ENCODE measurements at places on chromosomes 6 and 20. TPM values are rescaled to one million over a fixed set of nuclear protein-coding genes. Genes with fewer than 3 reads are reported as not detected.

DNA sequence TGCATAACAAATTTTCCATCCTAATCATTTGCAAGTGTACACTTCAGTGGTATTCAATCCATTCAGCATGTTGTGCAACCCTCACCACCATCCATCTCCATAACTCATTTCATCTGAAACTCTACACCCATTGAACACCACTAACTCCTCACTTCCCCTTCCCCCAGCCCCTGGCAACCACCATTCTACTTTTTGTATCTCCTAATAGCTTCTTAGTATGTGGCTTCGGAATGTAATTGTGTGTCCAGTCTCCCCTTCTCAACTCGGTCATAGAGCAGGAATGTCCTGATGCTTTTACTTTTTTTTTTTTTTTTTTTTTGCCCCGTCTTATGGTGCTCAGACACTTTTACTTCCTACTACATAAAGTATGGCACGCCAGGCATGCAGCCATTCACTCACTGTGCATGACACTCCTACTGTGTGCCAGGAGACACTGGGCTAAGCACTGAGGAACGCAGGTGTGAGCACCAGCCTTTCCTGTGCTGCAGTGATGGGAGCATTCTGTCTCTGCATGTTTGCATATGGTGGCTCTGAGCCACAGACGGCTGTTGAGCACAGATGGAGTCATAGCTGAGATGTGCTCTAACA lies 15.3 kb downstream of the HCK start:
- no peak for DNase-seq
- no peaks in the 10 kb centered on the region for H3K36me3 ChIP-seq
- H3K27me3 ChIP-seq, result no peaks in the 10 kb centered on the region
- H3K4me1 ChIP-seq, result no peaks in the 10 kb centered on the region
- no peak overlapping the region for H3K4me3 ChIP-seq

DNA sequence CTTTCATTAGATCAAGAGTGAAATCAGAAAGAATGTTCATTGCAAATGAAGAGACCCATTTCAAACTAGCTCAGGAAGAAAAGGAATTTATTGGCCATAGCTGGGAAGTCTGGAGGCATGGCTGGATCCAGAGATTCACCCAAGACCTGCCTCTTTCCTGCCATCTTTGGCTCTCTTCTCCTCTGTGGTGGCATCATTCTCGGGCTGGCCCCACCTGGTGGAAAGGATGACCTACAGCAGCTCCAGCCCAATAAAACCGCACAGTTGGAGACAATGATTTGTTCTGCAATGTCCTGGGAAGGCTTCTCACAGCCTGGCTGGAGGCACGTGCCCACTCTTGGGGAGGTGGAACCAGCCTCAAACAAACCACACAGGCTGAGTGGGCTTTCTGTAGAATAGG lies 18.1 kb upstream of the FERMT1 start:
- peaks cover 11% of the 10 kb centered on the region for H3K27me3 ChIP-seq
- no peaks in the 10 kb centered on the region for H3K4me1 ChIP-seq

DNA sequence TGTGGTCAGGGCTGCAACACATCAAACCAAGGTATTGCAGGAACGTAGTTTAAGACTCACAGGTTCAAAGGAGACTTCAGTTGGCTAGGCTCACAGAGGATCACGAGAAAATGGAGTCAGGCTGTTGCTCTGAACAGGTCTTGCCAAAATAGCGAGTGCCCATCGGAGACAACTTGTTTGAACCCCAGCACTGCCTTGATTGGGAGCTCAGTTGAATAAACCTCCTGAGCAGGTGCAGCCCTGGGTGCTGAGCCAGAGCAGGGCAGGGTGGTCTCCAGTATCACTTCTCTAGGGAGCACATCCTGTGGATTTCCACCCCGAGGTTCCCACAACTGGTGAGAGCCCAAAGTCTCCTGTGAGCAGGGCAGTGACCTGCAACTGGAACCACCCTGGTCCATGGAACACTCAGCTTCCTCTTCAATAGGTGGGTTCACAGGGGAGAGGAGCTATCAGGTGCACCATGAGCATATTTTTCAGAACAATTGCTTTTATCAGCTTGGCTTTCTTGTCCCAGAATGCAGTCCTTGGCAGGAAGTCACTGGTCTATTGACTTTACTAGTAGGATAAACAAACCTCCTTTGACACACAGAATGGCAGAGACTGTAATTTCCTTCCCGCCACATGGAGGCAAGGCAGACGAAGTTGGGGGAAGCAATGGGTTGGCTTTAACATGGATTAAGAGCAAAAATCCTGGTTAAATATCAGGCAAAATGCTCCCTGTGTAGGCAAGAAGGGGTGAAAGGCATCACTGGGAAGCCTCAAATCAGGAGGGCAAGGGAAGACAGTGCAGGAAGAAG lies 267.7 kb upstream of the FOXQ1 start:
- no peak overlapping the region for H3K4me3 ChIP-seq

DNA sequence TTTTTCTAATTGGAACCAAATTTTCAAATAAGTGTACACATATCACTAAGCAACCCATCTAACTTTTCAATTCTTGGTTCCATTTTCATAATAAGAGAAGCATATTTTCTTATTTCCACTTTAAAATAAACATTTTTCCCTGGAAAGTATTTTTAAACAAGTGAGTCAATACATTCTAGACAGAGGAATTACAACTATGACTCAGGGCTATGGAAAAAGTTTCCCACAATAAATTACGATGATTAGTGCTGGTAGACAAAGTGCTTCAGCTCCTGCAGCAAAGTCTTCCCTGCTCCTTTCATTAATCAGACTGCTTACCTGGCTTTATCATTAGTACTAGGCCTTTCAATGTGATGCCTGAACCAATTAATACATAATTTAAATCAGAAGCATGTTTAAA lies 322.5 kb downstream of the HACE1 start:
- H3K27me3 ChIP-seq, result no peaks in the 10 kb centered on the region
- H3K4me3 ChIP-seq, result no peak overlapping the region
- no peaks in the 10 kb centered on the region for H3K4me1 ChIP-seq
- H3K27ac ChIP-seq, result no peak overlapping the region
- DNase-seq, result no peak
- no peaks in the 10 kb centered on the region for H3K36me3 ChIP-seq

DNA sequence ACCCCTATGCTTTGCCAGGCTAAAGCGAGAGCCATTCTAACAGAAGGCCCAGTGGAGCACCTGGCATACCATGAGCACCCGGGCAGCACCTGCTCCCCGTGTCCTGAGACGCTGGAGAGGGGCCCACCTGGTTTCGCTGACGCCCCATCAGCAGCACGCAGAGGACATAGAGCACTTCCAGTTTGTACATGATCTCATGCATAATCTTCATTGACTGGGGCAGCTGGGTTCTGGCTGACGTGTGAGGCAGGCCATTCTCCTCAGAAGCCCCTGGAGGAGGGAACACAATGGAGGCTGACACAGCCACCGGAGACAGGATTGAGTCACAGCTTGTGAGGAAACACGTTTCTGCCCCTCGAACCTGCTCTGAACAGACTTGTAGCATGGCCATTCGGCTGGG lies 65.4 kb downstream of the MYH7B start:
- peaks cover 86% of the 10 kb centered on the region for H3K36me3 ChIP-seq
- H3K4me3 ChIP-seq, result no peak overlapping the region
- DNase-seq, result no peak
- H3K4me1 ChIP-seq, result no peaks in the 10 kb centered on the region
- no peak overlapping the region for H3K27ac ChIP-seq

Gene PBOV1
- not detected for total RNA-seq

DNA sequence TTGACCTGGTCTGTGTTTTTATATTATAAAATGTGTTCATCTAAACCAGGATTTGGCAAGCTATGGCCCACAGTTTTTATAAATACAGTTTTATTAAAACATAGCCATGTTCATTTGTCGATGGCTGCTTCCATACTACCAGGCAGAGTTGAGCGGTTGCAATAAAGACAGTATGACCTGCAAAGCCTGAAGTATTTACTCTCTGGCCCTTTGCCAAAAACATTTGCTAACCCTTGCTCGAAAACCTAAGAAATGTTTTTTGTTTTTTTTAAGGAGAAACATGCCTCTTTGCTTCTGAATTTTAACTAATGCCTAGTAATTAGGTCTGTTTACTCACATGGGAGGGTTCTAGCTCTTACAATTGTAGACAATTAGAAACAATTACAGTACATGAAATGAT lies 67.4 kb upstream of the SMIM28 start:
- H3K4me1 ChIP-seq, result no peaks in the 10 kb centered on the region
- H3K27ac ChIP-seq, result no peak overlapping the region

Gene ILRUN
- 101 TPM for total RNA-seq

- no peak overlapping the region for H3K4me3 ChIP-seq
- peaks cover 36% of the 10 kb centered on the region for H3K27me3 ChIP-seq
- no peaks in the 10 kb centered on the region for H3K36me3 ChIP-seq
Measured at GRCh38 chr6:378090-378957, 13.2 kb upstream of the IRF4 start.

GRCh38 chr20:61178551-61179071 lies 73.5 kb upstream of the CDH4 start:
- no peak for DNase-seq
- no peaks in the 10 kb centered on the region for H3K36me3 ChIP-seq
- H3K4me1 ChIP-seq, result no peaks in the 10 kb centered on the region
- no peaks in the 10 kb centered on the region for H3K27me3 ChIP-seq
- H3K27ac ChIP-seq, result no peak overlapping the region

Gene SEL1L2
- total RNA-seq, result not detected

Gene NOTCH4
- total RNA-seq, result 78.7 TPM

DNA sequence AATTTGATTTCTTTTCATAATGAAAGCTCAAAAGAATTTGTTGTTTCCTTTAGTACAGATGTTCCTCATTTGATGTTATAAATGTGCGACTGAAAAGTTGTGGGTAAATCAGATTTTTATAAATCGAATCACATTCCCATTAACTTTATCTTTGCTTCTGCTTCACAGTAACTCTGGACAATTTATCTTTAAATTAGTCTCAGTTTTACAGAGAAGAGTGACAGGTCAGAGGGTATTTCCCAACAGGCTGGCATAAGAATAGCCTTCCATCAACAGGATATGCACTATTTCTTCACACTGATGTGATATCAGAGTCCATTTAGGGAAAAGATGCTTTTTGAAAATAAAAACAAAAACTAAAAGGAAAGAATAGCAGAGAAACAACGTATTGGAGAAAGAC lies 286.9 kb downstream of the FRK start:
- H3K36me3 ChIP-seq, result no peaks in the 10 kb centered on the region
- DNase-seq, result no peak
- H3K4me1 ChIP-seq, result no peaks in the 10 kb centered on the region
- H3K27ac ChIP-seq, result no peak overlapping the region

Gene EEF1E1
- 22.8 TPM for total RNA-seq

GRCh38 chr6:22366214-22366613 lies 69.4 kb upstream of the PRL start:
- no peaks in the 10 kb centered on the region for H3K36me3 ChIP-seq
- no peak overlapping the region for H3K4me3 ChIP-seq
- DNase-seq, result no peak
- no peak overlapping the region for H3K27ac ChIP-seq
- no peaks in the 10 kb centered on the region for H3K27me3 ChIP-seq

DNA sequence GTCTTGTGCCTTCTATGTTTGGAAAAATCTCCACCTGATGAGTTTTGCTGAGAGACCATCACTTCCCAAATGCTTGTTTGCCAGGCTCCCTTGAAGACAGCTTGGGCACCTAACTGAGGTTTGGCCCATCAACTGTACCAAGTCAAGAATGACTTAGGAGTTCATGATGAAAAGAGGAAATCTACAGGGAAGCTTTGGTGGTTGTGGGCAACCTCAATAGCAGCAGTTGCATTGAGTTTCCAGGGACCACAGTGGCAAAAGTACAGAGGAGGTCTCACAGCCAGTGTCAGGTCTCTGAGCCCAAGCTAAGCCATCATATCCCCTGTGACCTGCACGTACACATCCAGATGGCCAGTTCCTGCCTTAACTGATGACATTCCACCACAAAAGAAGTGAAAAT lies 49.7 kb upstream of the PHACTR1 start:
- H3K36me3 ChIP-seq, result no peaks in the 10 kb centered on the region
- H3K27me3 ChIP-seq, result no peaks in the 10 kb centered on the region
- H3K27ac ChIP-seq, result no peak overlapping the region
- H3K4me1 ChIP-seq, result no peaks in the 10 kb centered on the region
